SHP77 (cell line): ENCODE measurements at places on chromosomes 13 and 19.

DNA sequence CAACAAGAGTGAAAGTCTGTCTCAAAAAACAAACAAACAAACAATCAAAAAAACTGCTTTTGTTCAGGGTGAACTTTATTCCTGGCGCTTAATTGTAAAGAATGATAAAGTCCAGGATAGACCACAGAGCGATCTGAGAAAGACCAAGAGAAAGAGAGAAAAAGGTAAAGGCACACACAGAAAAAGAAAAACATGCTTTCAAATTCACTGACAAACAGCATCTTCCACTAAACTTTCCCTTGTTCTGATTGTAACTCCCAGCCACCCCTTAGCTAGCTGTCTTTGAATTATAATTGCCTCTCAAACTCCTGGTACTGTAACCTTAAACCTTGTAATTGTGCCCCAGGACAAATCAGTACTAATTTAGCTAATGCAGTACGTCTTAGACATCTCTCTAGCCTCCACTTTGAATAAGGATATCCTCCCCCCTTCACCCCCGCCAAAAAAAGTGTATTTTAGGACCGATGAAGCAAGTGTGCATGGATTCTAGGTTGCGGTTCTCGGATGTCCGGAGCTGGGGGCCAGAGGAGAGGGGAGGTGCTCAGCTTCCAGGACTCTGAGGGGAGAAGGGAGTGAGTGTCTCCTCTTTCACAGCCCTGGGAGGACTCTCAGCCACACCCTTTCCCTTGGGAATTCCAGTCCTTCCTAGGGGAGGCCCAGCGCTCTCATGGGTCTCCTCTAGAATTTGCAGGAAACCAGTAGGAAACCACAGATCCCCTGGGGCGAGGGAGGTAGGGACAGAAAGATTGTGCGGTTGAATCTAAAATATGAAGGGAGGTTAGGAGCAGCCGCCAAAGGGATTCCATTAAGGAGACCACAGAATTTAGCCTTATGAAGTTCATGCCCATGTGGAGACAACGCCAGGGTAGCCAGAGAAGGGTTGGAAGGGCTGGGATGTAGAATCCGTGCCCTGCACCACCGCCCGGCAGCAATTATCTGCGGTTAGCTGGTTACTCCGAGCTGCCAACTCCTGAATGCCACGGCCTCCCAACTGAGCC, 19.7 kb downstream of the ZNF536 start:
- no peak for DNase-seq

DNA sequence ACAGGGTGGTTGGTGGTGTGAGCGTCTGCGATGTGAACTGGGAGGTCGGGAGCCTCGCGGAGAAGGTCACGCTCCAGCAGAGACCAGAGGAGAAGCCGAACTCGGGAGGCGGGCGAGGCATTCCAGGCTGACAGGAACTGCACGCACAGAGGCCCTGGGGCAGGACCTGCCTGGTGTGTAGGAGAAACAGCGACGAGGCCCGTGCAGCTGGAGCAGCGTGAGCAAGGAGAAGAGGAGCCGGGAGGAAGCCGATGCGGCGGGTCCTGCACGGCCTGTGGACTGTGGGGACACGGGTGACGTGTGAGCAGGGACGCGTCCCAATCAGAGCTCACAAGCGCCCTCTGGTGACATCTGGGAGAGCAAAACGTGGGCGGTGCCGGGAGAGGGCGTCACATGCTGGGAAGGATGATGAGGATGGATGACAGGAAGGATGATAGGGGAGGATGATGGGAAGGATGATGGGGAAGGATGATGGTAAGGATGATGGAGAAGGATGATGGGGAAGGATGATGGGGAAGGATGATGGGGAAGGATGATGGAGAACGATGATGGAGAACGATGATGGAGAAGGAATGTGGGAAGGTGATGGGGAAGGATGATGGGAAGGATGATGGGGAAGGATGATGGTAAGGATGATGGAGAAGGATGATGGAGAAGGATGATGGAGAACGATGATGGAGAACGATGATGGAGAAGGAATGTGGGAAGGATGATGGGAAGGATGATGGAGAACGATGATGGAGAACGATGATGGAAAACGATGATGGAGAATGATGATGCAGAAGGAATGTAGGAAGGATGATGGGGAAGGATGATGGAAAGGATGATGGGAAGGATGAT, 16.1 kb upstream of the MADCAM1 start:
- no peak for DNase-seq

DNA sequence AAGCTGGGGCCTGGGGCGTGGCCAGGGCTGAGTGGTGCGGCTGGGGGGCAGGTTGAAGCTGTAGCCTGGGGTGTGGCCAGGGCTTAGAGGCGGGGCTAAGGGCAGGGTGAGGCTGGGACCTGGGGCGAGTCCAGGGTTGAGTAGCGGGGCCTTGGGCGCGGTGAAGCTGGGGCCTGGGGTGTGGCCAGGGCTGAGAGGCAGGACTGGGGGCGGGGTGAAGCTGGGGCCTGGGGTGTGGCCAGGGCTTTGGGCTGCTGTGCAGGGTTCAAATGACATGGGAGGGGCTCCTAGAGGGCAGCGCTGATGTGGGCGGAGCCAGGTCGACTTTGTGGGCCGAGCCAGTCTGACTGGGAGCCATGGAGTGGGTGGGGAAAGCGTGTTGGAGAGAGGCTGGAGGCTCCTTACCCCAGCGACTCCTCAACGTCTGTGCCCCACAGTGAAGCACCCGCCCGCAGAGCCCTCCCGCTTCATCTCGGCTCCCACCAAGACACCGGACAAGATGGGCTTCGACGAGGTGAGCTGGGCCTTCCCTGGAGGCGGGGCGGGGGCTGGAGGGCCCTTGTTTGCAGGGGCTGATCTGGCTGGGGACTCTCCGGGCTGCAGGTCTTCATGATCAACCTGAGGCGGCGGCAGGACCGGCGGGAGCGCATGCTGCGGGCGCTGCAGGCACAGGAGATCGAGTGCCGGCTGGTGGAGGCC, 21.5 kb downstream of the COLGALT1 start:
- no peak for DNase-seq

DNA sequence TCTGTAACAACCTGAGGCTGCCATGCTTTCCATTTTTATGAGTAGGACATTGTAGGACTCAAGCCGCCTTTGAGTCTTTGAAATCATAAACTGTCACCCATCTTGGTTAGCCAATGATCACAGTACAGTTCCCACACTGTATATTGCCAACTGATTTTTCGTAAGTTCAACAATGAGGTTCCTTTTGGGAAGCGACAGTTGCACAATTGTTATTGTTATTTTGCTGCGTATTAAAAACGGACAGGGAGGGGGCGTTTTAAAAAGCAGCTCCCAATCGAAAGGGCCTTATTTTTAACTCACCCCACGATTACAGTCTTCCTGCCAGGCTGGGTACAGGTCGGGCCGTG, 601 bp downstream of the SLC46A3 start:
- DNase-seq: no peak

- peak; percentile 81 for DNase-seq
These were observed 91.7 kb upstream of the ANKRD10 start for GRCh38 chr13:111006506-111007031.

DNA sequence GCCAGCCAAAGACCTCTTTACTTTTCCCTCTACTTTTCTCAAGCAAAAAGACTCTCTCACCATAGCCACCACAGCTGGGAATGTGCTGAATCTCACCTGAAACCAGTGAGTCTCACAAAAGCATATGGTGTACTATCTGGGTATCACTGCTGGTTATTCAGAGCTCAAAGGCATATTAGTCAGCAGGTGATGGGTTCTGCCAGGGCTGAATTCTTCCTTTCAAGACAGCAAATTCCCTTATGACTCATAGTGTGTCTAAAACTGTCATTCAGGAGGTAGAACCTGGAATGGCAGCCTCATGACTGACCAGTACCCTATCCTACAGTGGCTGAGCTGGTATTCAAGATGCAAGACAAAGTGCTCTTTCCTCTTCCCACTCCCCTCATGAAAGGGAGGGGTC, 2859.1 kb downstream of the PCDH9 start:
- no peak for DNase-seq

DNA sequence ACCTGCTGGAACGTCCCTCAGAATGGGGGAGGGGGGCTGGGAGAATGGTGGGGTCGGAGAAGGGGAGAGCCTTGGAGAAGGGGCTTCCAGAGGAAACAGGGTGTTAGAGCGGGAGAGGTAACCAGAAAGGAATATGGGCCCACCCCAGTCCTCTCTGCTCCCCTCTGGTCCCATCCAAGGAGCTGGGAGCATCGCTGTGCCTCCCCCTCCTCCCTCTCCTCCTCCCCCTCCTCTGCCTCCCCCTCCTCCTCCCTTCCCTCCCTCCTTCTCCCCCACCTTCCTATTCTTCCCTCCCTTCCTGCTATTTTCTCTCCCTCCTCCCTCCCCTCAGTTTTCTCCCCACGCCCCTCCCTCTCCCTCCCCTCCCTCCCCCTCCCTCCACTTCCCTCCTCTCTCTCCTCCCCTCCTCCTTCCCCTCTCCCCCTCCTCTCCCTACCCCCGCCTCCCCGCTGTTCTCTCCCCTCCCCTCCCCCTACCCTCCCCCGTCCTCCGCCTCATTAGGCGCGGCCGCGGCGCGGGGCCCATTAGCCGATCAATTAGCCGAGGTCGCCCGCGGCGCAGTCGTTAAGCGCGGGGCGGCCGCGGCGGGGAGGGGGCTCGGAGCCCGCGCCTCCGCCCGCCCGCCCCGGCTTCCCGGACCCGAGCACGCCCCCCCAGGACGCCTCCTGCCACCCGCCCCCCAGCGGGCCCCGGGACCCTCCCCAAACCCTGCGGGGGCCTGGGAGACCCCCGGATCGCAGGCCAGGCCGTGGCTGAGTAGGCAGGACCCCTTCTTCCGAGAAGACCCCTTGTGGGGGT, 15.4 kb downstream of the TLE5 start:
- DNase-seq: peak; percentile 37

GRCh38 chr13:76610819-76611415, 275.3 kb downstream of the KCTD12 start:
- DNase-seq: peak; percentile 2

DNA sequence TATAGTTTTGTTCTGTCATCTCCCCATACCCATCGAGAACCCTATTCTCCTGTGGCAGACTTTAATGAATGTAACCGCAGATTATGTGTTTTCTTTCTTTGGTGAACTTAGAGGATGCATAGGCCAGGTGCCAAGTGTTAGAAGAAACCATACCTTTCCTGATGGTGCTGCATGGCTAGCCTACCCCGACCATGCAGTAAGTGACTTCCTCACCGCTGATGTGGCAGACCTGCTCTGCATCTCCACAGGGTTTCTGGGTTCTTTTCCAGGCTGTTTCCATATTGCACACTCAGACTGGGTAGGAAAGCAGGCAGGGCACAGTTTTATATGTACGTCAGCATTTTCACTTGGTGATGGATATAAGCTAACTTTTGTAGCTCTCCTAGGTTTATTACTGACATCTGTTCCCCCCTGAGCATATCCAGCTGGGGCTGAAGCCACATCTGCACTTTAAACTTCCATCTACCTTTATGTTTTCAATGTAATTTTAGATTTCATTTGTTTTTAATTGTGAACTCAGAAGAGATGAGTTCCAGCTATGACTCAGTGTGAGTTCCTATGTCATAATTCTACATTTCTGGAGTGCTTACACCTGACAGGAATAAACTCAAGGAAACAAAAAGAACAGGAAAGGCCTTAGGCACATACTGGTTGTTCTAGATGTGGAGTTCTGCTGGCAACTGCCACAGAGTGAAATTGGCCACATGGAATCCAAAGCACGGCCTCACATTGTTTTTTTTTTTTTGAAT, 42.3 kb downstream of the LRCH1 start:
- no peak for DNase-seq

DNA sequence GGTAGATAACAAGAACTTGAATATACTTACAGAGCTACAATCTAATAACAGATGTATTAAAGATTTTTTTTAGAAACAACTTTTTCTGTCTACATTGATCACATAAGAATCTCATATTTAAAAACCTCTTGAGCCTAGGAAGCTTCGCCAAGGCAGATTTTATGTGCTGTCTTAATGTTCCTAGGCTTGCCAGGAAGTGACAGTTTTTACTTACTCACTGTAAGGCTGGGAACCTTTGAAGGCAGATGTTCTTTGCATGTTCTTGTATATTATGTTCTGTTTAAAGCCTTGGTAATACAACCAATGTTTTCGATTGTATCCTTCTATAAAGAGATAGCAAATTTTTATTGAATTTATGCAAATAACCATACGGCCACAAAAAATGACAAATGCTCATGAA, 492.7 kb downstream of the GPC5 start:
- DNase-seq: no peak

DNA sequence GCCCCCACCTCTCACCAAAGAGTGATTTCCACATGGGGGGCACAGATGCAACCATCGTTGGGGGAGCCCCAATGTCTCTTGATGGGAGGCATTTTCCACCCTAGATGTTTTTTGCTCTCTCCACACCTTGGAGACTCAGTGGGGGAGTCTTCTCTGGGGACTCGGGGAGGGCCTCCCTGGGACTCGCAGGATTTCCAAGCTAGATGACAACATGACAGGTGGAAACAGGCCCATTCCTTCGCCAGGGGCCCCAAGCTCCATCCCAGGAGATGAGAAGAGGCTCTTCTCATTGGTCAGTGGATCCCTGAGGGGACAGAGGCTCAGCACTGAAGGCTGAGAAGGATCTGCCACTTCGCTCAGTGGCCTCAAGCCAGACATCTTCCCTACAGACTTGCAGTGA, 12.7 kb upstream of the KIR2DL4 start:
- DNase-seq: no peak

DNA sequence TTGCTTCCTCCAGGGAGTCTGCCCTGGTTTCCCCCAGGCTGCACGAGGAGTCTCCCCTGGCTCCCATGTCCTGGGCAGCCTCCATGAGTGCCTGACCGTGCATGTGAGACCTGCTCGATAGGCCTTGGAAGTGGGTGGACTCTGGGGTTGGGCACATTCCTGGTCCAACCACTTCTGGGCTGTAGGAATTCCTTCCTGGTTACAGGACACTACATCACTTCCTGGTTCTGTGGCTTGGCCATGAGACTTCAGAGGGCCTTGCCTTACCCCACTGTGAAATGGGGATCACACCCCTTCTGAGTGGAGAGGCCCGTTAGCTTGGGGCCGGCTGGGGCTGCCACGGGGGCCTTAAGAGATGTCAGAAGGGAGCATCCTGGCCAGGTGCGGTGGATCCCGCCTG, 4.0 kb upstream of the ZNF628 start:
- DNase-seq: no peak
